ENCODE measurements at places on chromosomes 1 and 21.
A peak's percentile ranks its signal among the peaks of the same experiment; 100 is the strongest.

DNA sequence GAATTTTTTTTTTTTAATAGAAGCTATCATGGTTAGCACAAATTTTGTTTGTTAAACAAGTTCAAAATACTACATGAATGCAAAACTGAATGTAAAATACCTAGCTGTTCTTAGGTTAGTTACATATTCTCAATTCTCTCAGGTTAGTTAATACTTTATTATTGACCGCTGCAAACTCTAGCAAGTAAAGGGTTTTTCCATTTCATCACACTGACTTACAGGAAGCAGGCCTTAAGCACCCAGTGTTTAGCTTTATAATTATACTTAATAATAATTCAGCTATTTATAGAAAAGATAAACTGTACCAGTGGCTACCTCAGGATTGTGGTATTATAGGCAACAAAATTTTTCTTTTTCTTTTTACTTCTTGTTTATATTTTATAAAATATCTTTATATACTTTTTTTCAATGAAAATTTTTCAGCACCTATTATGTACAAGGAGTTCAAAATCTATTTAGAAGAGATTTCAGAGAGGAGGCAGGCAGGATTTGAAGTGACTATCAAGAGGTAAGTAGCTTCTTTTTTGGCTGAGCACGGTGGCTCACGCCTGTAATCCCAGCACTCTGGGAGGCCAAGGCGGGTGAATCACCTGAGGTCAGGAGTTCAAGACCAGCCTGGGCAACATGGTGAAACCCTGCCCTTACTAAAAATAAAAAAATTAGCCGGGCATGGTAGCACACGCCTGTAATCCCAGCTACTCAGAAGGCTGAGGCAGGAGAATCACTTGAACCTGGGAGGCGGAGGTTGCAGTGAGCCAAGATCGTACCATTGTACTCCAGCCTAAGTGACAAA lies 17.9 kb downstream of the PLPP3 start:
- DNase-seq: no peak

DNA sequence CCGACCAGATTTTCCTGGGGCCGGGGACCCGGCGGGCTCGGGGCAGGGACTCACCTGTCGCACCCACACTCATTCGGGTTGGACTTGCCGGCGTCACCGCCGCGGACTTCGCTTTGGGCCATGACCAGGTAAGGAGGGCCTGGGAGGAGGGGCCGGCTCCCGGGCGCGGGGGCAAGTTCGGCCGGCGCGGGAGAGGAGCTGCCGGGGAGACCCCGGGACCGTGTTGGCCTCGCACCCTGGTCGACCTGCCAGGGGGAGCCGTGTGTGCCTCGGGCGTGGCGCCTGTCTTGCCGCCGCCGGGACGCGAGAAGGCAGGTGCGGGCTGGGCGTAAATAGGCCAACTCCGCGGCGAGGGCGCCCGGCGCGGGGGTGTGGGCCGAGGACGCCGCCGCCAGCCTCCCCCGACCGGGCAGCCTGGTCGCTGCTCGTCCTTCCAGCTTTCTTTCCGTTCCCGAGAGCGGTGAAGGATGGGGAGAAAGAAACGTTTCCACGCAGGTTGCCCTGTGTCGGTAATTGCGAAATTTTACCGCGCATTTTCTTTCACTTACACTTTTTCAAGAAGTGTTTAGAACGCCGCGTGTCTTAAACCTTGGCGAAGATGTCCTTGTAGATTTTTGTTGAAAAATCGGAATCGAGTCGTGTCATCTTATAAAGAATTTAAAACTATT lies 558 bp downstream of the USP1 start:
- DNase-seq: peak; percentile 15

DNA sequence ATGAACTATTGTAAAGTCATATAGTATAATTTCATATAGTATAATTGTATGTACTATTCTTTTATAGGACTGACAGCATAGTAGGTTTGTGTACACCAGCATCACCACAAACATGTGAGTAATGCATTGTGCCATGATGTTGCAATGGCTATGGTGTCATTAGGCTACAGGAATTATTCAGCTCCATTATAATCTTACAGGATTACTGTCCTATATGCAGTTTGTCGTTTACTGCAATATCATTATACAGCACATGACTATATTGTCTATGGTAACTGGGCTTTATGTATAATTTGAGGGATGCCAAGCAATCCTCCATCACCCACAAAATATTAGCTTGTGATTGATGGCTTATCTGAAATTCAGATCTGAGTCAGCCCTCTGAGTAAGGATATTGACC lies 54.2 kb upstream of the PBX1 start:
- no peak for DNase-seq

DNA sequence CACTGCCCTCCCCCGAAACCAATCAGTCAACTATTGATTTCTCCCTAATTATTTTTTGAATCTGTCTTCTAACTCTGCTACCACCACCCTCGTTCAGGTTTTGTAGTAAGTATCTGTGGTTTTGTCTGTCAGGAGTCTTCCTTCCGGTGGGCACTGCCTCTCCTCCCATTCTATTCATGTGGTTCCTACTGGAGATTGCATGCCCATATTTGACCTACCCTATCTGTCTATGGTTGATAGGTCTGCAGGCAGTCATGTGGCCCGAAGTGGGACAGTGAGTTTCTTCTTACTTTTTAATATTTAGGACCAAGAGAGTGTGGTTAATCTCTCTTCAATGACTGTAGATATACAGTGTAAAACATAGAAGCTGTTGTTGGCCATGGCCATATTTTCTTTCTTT lies 17.8 kb upstream of the MAST2 start:
- DNase-seq: peak; percentile 64

- DNase-seq: no peak
Measured at GRCh38 chr1:7683521-7683920, 87.6 kb upstream of the VAMP3 start.

GRCh38 chr1:151277249-151277648 lies 4.8 kb upstream of the ZNF687 start:
- DNase-seq: peak; percentile 52

DNA sequence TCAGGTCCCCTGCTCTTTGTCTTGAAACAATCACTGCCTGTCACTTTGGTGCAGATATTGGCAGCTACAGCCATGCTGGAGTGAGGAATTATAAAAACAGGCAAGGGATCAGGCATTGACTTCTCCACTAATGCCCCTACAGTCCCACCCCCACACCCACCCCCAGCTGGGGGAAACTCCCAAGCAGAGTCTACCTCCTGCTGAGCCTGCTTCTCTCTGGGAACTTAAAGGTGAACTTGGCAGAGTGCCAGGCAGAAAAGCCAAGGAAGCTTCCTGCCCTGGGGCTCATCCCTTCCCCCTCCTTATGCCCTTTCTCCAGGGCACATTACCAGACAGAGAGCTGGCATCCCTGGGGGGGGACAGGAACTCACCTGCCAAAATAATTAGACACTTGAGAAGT lies 6.7 kb downstream of the NCMAP start:
- no peak for DNase-seq

DNA sequence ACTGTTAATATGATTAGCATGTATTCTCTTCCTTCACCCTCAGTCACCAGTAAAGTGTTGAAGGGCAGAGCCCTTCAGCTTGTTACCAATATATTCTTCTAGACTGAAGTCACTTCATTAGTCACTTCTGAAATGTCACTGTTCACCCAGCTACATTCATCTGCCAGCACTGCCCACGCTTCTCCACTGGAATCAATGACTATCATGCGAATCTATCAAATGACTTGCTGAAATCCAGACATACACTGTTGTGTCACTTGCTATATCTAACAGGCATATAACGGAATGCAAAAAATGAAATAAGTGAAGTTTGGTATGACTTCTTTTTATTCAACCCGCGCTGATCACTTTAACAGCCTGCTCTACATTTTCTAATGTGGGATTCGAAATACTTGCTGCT lies 16.1 kb downstream of the FH start:
- no peak for DNase-seq

DNA sequence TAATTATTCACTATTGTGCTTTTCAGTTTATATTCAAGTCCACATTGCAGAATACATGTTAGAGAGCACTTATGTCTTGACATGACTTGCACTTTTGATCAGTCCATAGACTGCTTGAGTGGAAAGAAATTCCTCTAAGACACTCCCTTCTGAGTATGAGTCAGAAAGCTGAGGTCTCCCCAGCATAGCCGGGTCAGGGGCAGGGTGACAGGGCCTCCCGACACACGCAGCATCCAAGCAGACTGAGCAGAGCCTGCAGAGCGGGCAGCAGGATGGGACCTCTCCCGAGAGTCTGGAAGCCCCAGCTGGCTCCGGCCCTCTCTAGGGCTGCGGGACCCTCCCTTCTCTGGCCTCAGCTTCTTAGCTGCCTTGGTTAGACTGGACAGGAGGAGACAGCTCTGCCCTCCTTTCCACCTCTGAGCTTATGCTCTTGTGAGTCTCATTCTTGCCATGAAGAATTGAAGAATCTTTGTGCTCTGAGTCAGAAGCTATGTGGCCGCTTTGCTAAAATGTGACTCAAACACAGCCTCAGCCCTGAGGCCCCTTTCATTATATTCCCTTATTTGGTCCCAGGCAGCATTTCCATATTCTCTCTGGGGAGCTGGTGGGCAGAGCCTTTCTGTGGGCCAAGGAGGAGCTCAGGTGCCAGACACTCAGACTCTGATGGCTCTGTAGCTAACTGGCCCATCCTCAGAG lies 11.2 kb upstream of the CAPN2 start:
- DNase-seq: no peak

- DNase-seq: peak; percentile 32
Measured at GRCh38 chr1:180168786-180169639, 14.3 kb downstream of the QSOX1 start.

DNA sequence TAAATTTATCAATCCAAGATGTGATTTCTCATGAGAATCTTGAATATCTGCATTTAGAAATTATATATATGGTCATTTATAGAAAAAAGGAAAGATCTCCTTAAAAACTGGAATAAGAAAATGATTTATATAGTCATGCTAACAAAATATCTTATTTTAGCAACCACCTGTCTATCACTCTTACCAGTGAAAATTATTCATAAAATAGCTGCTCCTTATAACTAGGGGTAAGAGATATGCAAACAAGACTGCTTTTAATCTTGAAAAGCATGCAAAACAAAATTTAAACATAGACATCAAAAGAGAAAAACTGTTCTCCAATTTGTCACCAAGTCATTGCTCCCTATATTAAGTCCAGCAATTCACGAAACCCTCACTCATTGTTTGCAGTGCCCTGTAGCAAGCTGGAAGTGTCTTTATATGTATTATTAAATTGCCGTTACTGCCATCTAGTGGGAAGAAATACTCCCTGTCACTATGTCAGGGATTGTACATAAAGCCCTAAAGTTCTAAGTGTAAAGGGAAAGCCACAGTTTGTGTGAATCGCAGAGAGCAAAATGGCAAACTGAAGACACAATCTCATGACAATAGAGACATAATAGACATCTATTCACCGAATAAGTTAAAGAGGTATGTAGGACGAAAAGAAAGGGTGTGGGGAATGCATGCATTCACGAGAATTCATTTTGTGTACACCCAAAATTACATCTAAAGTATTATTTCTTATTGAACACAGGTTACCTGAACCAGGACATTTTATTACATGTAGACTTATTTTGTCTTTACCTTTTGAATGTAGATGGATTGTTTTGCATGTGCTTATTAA lies 600.5 kb downstream of the USP25 start:
- DNase-seq: peak; percentile 45

DNA sequence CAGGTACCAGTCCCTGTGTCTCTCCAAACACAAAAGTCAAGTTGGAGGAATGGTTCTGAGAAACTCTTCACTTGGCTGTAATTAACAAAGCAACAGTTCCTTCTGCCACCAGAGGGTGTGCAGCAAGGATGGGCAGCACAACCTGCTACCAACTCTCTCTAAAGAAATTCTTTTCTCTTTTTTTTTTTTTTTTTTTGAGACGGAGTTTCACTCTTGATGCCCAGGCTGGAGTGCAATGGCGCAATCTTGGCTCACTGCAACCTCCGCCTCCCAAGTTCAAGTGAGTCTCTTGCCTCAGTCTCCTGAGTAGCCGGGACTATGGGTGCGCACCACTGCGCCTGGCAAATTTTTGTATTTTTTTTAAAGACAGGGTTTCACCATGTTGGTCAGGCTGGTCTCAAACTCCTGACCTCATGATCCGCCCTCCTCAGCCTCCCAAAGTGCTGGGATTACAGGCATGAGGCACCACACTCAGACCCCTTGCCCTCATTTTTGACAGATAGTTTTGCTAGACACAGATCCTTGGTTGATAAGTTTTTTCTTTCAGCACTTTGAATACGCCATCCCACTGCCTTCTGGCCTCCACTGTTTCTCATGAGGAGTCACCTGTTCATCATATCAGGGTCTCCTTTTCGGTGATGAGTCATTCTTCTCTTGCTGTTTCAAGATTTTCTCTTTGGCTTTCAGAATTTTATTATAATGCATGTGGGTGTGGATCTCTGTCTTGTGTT lies 12.1 kb upstream of the DEGS1 start:
- peak; percentile 59 for DNase-seq

- DNase-seq: no peak
Measured at GRCh38 chr1:55476445-55477015, 261.4 kb upstream of the USP24 start.

DNA sequence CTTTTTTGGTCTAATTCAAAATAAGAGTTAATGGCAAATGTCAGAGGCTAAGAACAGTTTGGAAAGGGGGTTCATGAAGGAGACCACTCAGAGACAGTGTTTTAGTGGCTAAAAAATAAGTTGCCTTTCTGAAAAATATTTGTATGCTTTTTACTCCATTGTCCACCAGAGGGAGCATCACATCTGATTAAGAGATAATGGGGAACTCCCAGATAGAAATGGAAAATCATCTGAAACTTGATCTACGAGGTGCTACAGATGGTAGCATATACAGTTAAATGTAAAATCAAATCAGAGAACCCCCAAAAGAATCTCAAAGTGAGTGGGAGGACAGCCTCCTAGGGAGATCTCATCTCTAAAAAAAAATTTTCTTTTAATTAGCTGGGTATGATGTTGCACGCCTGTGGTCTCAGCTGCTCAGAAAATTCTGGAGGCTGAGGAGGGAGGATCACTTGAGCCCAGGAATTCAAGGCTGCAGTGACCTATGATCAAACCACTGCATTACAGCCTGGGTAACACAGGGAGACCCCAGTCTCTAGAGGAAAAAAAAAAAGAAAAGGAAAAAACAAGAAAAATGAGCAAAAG lies 9.7 kb downstream of the SMYD3 start:
- no peak for DNase-seq

DNA sequence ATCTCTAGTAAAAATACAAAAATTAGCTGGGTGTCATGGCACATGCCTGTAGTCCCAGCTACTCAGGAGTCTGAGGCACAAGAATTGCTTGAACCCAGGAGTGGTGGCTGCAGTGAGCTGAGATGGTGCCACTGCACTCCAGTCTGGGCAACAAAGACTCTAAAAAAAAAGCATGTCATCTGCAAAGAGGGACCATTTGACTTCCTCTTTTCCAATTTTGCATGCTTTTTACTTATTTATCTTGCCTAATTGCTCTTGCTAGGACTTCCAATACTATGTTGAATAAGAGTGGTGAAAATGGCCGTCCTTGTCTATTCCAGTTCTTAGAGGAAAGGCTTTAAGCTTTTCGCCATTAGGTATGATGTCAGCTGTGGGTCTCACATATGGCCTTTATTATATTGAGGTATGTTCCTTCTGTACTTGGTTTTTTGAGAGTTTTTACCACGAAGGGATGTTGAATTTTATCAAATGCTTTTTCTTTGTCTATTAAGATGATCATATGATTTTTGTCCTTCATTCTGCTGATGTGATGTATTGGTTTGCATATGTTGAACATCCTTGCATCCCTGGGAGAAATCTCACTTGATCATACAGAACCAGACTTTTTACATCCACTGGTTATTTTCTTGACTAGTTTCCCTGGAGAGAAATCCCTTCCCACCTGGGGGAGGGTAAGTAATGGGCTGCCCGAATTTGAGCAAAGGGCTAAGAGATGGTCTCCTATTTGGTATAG lies 17.0 kb upstream of the RAP1GAP start:
- no peak for DNase-seq
